ENCODE measurements at places on chromosomes 4 and X.

DNA sequence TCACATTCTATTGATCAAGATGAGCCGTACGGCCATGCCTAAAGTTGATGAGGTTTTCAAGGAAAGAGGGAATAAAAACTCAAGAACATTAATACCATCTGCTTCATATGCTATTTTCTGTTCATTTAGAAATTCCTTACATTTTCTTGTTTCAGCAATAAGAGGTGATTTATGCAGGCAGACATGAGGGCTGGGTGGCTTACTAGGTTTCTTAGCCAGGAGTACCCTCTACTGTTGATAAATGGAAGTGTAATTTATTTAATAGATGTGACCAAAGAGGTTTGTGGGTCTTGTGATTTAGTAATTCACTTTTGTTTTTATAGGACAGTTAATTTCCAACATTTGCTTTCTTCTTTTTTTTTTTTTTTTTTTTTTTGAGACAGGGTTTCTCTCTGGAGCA lies 6.4 kb upstream of the SMIM9 start:
- peak; percentile 13 for DNase-seq

- DNase-seq, result no peak
Observed at GRCh38 chr4:154616287-154616686, 3.8 kb upstream of the FGG start.

DNA sequence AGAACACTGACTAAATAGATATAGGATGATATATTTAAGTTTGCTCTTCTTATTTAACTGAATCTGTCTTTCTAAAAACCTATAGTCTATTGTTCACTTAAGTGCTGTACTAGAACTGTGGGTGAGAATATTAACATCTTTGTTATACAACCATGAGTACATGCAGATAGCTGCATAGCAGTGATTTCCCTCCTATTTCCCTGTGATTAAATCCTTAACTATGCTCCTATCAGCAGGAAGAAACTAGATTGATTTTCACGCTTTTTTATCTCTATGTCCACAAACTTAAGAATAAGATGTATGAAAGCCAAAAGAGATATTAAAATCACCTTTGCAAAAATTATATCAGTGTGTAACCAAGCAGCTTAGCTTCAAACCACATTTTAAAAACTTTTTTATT lies 11.3 kb upstream of the UGT2A3 start:
- DNase-seq, result no peak

DNA sequence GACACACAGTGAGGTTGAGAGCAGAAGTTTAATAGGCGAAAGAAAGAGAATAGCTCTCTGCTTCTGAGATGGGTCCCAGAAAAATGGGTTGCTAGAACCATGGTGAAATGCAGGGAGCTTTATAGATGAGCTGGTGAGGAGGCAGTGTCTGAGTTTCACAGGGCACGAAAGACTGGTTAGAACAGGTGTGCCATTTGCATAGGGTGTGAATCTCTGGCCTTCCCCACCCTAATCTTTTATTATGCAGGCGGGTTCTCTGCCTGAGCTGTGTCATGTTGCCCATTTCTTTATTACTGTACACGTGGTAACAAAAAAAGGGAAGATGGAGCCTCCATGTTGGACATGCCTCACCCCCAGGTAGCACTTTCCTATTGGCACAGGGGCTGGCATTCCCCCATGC lies 39.1 kb downstream of the FUNDC1 start:
- DNase-seq, result no peak

- DNase-seq, result no peak
Observed at GRCh38 chr4:41323179-41323578, 66.5 kb downstream of the UCHL1 start.

DNA sequence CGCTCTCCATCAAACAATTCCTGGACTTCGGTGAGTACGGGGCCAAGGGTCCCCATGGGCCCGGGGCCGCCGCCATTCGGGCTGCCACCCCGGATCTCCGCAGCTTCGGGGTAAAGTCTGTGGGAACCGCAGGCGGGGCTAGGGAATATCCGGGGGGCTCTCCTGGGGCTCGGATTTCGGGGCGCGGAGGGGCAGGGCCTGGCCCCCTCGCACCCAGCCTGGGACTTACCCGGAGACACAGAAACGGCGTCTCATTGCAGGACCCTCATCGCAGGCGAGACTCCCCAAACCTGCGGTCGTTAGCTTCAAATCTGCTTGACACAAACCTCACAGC lies 413 bp downstream of the PDK3 start:
- DNase-seq, result no peak

- DNase-seq, result no peak
Observed at GRCh38 chr4:139576219-139576618, 20.2 kb upstream of the SETD7 start.

DNA sequence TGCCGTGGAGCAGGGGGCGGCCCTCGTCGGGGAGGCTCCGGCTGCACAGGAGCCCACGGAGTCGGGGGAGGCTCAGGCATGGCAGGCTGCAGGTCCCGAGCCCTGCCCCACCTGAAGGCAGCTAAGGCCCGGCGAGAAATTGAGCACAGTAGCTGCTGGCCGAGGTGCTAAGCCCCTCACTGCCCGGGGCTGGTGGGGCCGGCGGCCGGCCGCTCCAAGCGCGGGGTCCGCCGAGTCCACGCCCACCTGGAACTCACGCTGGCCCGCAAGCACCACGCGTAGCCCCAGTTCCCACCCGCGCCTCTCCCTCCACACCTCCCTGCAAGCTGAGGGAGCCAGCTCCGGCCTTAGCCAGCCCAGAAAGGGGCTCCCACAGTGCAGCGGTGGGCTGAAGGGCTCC lies 589.4 kb downstream of the PPP4R3C start:
- no peak for DNase-seq

DNA sequence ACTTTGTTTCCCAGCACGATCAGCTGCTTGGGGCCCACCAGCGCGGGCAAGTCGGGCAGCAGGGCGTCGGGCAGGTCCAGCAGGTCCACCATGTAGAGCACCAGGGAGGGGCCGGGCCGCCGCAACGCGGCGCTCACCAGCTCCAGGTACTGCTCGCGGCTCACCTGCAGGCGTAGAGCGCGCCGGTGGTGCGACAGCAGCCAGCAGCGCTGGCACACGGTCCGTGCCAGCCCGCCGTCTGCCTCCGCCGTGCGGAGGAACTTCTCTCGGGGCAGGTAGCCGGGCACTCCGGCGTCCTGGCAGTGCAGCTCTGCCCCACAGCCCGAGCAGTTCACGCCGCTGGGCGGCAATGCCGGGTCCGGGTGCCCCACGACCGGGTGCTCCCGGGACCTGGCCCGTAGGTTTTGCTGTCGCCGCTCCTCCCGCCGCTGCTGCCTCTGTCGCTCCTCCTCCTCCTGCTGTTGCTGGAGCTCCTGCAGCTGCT lies 527 bp downstream of the NOA1 start:
- DNase-seq, result no peak

Measured in Ammon's horn (tissue), 1 donor.